ENCODE measurements at places on chromosomes 1 and 21.

DNA sequence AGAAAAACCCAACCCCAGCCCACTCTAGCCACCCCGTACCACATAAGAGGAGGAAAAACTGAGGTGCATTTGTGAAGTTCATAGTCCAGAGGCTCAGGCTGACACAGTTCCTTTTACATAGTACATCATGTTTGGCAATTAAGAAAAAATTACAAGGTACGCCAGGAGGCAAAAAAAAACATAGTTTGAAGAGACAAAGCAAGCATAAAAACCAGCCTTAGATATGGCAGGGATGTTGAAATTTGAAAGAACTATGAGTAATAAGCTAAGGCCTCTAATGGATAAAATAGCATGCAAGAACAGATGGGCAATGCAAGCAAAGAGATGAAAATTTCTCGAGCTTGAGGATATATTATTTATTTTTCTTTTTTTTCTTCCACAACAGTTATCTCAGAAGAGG is 31.9 kb downstream of the MIXL1 start:
- DNase-seq, result peak; percentile 3

- peak; percentile 54 for DNase-seq
Measured at GRCh38 chr1:94792473-94793295, 27.5 kb upstream of the SLC44A3 start.

DNA sequence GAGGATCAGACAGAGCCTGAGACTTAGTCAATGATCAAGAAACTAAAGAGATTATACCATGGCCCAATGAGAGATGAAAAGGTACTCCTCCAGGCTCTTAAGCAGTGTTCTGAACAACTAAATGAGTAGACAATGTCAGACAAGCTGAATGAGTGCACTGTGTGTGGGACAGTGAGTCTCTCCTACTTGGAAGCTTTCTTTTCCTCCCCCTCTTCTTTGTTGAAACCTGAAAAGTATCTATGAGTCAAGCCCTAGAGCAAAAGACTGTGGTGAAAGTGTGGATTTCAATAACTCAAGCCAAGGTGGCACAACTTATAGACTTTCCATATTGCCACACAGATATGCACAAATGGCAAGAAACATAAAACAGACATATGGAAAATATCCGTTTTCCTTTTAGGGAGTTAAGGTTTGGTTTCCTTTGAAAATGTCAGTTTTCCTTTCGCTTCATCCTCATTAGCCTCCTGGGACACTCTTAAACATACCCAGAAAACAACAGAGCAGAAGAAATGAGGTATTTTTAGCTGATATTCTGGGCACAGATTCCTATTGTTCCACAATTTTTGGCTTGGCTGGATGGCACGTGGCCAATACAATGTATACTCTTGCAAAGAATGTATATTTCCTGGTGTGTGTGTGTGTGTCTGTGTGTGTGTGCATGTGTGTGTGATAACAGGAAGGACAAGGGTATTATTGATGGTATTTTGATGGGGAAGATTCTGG is 96.6 kb downstream of the LMX1A start:
- no peak for DNase-seq

GRCh38 chr21:36347278-36347961 is 27.4 kb downstream of the MORC3 start:
- no peak for DNase-seq

DNA sequence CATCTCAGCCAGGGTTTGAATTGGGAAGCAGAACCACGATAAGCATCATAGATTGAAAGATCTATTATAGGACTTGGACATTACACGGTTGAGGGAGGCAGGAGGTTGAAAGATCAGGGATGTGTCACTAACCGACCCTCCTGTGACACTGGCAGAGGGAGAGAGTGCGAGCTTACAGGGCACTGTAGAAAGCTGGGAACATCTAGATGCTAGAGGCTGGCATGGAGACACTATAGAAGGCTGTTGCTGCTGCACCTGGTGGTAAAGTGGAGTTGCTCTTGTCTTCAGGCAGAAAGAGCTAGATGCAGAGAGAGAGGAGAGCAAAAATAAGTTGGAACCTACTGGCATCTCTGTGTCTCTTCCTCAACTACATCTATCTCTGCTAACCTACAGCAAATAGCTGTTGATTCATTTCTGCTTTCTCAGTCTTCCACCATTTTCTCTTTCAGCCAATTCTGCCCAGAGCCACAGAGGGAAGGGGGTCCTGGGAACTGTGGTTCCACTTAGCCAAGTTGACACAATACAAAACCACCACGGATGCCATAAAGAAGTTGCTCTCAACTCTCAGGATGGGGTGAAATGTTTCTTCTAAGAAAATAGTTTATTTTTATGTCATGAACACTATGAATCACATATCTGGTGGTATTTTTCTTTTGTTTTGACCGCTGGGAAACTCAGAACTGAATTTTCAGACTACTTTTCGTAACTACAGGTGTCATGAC is 155.9 kb downstream of the ZNF281 start:
- DNase-seq, result no peak

DNA sequence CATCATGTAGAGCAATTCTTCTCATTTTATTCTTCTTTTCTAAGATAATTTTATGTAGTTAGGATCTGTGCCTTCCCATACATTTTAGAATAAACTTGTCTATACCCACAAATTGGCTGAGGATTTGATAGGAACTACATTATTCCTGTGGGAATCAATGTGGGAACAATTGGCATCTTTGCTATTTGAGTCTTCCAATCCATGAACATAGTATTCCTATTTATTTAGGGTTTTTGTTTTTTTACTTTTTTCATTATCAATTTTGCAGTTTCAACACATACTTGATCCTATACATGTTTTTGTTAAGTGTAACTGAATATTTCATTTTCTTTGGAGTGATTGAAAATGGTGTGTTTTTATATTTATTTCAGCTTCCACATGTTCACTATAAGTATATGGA is 8.1 kb upstream of the WNT9A start:
- no peak for DNase-seq

GRCh38 chr1:198699167-198700015 is 60.6 kb downstream of the PTPRC start:
- DNase-seq, result no peak

- peak; percentile 26 for DNase-seq
Measured at GRCh38 chr1:11132563-11133293, 33.1 kb upstream of the EXOSC10 start.

DNA sequence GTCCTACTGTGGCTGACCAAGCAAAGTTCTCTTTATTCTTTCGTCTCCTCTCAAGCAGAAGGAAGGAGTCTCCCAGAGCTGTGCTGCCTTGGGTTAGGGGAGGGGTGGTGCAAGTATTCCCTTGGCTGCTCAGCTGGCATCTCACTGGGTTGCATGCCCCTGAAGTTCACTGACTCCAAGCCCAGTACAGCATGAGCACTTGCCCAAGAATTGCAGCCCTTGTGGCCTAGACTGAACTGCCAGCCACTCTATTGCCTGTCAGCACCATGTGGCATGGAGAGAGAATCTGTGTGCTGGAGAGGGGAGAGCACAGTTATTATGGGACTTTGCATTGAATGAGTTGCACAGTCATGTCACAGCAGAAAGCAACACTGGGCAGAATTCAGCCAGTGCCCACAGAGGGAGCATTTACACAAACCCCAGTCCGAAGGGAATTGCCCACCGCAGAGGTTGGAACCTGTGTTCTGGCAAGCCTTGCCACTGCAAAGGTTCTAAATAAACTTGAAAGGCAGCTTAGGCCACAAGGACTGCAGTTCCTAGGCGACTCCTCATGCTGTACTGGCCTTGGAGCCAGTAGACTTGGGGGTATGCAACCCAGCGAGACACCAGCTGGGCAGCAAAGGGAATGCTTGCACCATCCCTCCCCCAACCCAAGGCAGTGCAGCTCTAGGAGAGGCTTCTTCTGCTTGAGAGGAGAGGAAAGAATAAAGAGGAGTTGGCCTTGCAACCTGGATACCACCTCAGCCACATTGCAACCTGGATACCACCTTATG is 28.8 kb downstream of the DR1 start:
- no peak for DNase-seq

DNA sequence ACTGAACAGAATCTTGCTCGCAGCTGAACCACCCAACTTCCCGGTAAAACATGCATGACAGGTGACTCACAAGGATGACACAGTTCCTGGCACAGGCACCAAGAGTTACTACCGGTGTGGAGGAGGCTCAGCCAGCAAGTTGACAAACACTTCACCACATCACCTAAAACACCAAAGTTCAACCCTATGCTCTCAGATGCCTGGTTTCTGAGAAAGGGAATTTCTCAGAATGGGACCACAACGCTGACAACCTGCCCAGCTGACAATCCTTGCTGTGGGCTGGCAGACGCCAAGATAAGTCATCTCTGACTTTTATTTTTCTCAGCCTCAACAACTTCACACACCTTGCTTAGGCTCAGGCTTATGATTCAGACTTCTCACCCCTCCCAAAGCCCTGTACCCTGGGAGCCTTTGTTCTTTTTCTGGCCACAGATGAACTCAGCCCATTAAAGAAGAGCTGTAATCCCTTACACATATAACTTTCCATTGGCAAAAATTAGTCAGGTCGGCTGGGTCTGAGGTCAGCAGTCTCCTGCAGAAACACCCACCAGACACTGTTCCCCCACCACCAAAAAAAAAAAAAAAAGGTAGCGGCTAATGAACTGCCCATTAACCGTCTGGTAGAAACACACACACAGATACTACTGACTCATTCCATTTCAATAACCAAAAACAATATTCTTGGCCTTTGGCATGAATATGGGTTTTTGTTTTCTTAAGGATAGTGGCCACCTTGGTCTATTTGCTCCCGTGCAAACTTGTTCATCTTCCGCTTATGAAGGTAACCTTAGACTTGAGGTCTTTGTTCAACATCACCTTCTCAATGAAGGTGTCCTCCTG is 10.8 kb upstream of the TIAM1 start:
- DNase-seq, result peak; percentile 21

- DNase-seq, result no peak
Measured at GRCh38 chr1:75600781-75601180, 10.1 kb downstream of the SLC44A5 start.

GRCh38 chr1:194052514-194053338 is 866.3 kb upstream of the B3GALT2 start:
- no peak for DNase-seq

DNA sequence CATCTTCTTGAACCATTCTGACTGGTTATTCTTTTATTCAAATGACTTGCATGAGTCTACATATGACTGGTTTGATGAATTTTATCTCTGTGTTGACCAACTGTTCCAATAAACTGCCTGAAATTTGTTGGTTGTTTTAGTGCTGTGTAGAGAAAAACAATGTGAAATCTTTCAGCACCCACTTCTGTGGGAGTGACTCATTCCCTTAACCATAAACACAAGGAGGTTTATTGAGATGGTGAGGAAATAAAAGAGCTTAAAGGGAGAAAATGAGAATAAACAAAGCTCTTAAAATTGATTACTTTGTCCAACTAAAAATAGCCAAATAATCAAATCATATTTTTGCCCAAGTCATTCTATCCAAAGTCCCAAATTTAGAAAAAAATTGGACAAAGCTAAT is 341.1 kb downstream of the TGFB2 start:
- peak; percentile 71 for DNase-seq
